Stimulated activated CD8-positive, alpha-beta memory T cell treated with anti-CD3 and anti-CD28 coated beads, Interleukin-7, amount 100 ng/mL, for 1 hour (primary cell): ENCODE measurements at places on chromosomes 7 and 10.

GRCh38 chr7:113805976-113806375 is 112.8 kb downstream of the PPP1R3A start:
- no peak for DNase-seq

DNA sequence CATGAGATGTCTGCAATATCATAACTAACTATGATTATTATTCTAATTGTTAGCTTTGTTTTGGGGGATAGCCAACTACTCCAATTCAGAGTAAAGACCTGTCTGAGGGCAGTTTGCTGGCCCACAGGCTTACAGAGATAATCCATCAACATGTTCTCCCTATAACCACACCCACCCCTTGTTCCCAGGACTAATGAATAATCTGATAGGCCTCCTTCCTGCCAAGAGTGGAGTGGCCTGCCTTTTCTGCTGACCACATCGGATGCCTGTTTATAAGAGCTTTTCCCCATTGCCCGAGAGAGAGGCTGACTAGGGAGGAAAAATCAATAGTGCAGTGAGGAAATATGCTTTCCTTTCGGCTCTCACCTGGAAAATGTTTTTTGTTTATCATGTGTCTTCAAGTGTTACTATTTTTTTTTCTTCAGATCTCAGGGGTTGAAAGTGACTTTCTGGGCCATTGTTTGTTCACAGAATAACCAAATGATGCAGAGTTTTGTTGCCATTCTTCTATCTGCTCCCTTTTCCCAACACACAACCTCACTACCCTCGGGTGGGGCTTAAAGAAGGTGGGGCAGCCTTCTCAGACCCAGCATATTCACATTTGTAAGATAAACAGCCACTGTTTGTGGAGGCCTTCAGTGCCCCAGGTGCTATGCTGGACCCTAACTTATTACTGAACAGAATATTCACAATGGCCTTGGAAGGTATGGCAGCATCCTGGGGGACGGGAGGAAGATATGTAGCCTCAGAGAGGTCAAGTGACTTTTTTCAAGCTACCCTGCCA is 38.4 kb downstream of the PLPP4 start:
- DNase-seq, result no peak

DNA sequence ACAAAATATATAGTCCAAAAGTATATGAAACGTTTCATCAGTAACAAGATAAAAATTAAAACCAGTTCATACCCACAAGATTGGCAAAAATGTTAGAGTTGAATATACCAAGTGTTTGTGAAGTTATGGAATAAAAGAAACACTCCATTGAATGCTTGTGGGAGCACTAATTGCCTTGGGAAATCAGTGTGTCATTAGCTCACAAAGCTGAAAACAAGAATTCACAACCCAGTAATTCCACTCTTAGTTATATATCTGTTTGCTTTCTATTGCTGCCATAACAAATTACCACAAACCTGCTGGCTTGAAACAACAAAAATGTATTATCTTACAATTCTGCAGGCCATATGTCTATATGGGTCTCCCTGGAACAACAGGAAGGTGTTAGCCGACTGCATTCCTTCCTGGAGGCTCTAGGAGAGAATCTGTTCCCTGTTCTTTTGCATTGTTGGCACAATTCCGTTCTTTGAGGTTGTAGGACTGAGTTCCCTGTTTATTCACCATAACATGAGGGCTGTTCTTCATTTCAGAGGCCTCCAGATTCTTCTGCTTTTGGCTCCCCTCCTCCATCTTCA is 45.7 kb downstream of the SEM1 start:
- no peak for DNase-seq

DNA sequence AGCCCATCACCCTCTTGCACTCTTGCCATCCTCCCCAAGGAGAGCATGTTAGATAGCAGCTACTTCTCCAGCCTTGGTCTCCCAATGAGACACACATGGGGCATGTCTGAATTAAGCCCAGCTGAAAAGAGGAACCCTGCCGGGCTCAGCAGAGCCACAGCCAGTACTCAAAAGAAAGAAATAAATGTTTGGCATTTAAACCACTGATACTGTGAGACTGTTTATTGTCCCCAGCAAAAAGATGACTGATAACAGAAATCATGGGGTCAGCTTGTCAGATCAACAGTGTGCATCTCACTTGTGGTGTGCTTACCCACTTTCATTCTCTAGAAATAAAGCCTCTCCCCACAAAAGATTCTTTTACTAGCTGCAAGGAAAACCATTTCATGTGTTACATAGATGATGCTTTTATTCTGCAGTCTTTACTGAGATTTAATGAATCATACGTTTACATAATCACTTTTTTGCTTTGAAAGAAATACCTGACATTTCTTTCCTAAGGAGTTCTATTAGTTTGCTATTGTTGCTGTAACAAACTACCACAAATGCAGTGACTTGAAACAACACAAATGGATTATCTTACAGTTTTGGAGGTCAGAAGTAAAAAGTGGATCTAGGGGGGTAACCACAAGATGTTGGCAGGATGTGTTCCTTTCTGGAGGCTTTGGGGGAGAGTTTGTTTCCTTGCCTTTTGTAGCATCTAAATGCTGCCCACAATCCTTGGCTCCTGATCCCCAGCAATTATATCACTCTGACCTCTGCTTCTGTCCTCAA is 20.9 kb downstream of the ANKRD7 start:
- DNase-seq, result no peak

GRCh38 chr10:131832056-131832685 is 68.6 kb upstream of the PPP2R2D start:
- DNase-seq, result no peak

GRCh38 chr10:50511492-50512213 is 112.1 kb downstream of the SGMS1 start:
- DNase-seq, result no peak

GRCh38 chr10:88442716-88443115 is 140.4 kb downstream of the RNLS start:
- DNase-seq, result no peak

- no peak for DNase-seq
These were observed 121.6 kb downstream of the SH2D4B start for GRCh38 chr10:80659289-80659688.

DNA sequence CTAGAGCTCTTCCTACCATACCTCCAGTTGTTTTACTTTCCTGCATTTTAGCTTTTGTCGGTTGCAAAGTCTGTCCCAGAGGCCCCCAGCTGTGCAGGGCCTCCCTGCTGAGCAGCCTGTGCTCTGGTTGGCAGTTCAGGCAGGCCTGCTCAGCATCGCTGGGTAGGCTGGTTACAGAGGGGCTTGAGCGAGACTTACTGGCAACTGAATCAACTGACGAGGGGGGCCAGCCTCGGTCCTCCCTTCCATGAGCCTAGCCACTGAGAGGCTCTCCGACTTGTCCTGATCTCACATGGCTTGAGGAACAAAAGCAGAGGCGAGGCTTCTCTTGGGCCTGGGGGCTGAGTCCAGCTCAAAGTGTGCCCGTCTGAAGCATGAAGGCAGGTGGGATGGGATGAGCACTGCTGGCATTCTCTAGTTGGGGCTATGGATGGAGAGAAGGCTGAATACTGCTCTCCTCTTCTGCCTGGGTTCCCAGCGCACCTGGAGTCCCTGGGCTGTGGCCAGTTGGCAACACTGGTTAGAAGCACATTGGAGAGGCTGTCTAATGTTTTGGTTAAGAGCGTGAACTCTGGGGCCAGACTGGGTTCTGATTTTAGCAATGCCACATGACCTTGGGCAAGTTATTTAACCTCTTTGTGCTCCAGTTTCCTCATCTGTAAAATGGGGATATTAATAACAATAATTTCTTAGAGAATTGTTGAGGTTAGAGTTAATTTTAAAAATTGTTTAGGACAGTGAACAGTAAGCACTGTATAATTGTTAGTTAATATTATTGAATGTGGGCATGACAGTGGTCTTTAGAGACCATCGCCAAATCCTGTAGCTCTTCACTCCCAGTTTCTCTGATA is 6.9 kb upstream of the SFRP5 start:
- DNase-seq, result no peak

DNA sequence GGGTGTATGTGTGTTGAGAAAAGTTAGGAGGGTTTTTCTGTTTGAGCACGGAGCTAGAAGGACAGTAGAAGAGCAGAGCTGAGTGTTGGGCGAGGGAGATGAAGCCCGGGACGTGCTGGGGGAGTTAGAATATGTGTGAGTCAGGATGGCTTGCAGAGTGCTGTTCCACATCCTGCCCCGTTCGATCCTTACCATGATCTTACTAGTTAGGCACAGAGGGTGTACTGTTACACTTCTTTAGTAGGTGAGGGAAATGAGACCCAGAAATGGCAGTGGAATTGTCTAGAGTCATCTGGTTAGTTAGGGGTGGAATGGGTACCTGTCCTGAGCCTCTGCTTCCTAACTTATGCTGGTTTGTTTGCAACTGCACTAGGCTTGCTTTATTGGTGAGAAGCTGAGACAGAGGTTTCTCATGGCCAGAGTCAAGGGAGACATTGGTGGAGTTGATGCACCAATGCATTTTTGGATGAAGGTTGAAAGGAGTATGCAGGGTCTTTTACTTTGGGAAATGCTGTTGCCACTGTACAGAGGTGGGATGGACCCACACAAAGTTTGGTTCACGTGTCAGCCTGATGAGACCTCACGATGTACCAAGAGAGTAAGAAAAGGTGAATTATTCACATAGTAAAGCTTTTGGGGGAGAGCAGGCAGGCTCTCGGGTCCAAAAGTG is 42.4 kb downstream of the CCNY start:
- DNase-seq, result no peak

DNA sequence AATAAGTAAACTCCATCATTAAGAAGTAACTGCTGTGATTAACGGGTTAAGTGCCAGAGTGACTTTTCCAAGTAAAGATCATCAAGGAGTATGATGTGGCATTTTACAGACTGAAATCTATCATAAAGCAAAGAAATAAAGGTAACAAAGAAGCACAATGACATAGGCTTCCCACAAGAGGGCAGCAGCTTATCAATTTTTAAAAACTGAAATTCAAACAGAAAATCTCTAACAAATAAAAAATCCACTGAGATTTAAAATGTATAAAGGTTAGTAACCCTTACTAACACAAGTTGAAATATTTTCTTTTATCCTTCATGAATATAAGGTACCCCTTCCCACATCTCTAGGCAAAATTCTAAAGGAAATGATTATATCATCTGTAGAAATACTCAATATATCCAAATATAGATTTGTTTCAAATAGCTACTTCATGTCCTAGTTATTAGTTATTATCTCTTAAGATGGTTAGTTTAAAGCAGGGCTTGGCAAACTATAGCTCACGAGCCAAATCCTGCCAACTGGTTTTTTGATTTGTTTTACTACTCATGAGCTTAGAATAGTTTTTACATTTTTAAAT is 29.2 kb downstream of the FAM3C start:
- no peak for DNase-seq

DNA sequence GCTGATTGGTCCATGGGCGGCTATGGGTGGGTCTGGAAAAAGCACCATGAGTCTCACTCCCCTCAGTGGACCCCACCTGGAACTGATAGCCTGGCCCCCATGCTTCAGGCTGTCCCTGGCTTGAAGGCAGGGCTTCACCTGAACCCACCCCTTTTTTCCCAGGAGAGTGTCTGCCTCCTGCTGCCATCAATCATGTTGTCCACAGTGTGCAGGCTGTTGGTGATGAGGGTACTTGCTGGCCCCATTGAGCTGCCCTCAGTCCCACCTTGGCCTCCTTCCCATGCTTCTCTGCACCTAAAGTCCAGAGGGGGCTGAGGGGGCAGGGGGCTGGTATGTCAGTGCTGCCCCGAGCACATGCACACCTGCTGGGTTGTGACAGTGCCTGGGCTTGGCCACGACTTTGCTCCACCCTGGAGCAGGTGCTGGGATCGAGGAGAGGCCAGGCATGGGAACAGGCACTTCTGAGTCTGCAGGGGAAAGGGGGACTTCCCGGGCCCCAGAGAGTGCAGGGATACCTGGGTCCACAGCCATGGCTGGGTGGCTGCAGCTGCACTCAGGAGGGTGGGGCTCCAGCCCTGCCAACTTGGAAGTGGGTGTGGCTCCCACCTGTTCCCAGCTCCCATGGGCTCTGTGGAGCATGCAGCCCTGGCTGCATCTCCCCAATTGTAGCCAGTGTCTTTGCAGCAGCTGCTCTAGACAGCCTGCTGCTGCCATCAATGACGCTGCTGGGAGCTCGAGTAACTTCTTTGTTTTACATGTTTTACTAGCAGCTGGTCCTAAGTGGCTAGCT is 56.9 kb downstream of the ADK start:
- DNase-seq, result no peak

- no peak for DNase-seq
These were observed 59.6 kb downstream of the NEURL1 start for GRCh38 chr10:103552856-103553742.

DNA sequence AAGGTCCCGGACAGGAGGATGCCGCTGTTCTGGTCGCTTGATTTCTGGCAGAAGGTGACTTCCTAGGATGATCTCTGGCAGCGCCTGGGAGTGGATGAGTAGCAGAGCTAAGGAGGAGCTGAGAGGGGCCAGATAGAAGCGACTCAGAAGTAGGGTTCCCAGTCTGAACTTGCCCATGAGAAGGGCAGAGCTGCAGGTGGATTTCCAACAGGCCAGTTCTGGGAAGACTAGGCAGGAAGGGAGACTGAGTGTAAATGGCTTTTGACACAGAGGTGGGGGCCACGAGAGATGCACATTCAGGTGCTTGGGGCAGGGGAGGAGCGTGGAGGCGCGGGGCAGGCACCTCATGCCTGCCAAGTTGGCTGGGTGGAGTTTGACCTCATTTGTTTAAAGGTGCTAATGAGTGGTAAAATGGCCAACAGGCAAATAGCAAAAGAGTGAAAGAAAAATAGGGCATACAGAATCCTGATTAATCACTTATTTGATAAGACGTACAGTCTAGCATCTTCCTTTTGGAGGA is 58.8 kb downstream of the SHH start:
- DNase-seq, result no peak

- peak; percentile 19 for DNase-seq
These were observed 132.6 kb upstream of the PODXL start for GRCh38 chr7:131688738-131689661.

DNA sequence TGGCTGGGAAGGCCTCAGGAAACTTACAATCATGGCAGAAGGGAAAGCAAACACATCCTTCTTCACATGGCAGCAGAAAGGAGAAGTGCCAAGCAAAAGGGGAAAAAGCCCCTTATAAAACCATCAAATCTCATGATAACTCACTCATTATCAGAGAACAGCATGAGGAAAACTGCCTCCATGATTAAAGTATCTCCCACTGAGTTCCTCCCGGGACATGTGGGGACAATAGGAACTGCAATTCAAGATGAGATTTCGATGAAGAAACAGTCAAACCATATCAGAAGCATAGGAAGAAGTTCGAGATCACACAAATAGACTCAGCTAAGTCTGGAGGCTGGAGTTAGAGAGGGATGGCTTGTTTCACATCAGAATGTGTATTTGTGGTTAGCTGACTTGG is 869.4 kb upstream of the PHF14 start:
- DNase-seq, result no peak

DNA sequence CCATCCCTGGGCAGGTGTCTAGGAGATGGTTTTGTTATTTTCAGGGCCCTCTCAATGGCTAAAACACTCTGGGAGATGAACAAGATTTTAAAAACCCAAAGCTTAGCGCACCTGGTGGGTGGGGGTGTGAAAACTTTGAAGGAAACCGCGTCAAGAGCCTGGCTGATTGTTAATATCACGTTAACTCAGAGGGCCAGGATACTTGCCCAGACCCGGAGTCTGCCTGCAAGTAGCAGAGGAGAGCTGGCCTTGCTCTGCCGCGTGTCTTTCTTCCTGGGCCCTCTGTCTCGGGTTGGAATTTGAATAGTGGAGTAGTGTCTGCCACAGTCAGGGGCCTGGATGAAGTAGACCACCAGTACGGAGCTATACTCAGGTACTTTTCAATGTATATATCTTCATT is 1.1 kb downstream of the MGMT start:
- no peak for DNase-seq
